ENCODE measurements at places on chromosomes 2 and 18. TPM values are rescaled to one million over a fixed set of nuclear protein-coding genes. Genes with fewer than 3 reads are reported as not detected.

GRCh38 chr2:212928681-212929080, 222.7 kb downstream of the IKZF2 start:
- no peak overlapping the region for H3K27ac ChIP-seq
- H3K36me3 ChIP-seq: no peaks in the 10 kb centered on the region
- DNase-seq: no peak
- H3K4me3 ChIP-seq: no peak overlapping the region
- no peaks in the 10 kb centered on the region for H3K27me3 ChIP-seq
- H3K4me1 ChIP-seq: peaks cover 6% of the 10 kb centered on the region

DNA sequence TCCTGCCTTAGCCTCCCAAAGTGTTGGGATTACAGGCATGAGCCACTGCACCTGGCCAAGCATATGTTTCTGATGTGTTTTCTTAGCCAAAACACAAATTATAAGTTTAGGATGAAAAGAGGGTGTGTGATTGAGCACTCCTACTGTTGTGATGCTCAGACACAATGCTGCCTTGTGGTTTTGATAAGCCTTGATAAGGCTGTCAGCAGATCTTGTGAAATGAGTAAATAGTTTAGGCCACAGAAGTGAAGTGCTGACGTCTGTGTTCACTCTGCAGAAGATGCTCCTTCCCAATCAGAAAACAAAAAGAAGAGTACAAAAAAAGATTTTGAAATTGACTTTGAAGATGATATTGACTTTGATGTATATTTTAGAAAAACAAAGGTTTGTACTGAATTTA, 24.3 kb downstream of the NCAPH start:
- H3K27ac ChIP-seq: no peak overlapping the region
- DNase-seq: no peak
- no peak overlapping the region for H3K4me3 ChIP-seq

GRCh38 chr2:86791573-86791972, 860 bp upstream of the CD8A start:
- peak overlapping the region; percentile 99 for H3K27ac ChIP-seq
- peaks cover 16% of the 10 kb centered on the region for H3K36me3 ChIP-seq
- H3K4me1 ChIP-seq: peaks cover 79% of the 10 kb centered on the region
- peaks cover 51% of the 10 kb centered on the region for H3K27me3 ChIP-seq
- no peak for DNase-seq

GBX2 gene
- total RNA-seq: not detected

DNA sequence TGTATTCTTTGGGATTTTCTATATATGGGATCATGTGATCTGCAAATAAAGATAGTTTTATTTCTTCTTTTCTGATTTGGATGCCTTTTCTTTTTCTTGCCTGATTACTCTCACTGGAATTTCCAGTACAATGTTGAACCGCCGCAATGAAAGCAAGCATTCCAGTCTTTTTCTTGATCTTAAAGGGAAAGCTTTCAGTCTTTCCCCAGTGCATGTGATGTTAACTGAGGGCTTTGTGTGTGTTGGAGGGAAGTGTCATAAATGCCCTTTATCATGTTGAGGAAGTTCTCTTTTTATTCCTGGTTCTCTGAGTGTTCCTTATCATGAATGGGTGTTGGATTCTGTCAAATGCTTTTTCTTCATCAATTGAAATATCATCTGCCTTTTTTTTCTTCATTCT, 16.9 kb upstream of the CYBRD1 start:
- no peak overlapping the region for H3K27ac ChIP-seq
- no peaks in the 10 kb centered on the region for H3K4me1 ChIP-seq
- H3K36me3 ChIP-seq: no peaks in the 10 kb centered on the region
- no peaks in the 10 kb centered on the region for H3K27me3 ChIP-seq

DNA sequence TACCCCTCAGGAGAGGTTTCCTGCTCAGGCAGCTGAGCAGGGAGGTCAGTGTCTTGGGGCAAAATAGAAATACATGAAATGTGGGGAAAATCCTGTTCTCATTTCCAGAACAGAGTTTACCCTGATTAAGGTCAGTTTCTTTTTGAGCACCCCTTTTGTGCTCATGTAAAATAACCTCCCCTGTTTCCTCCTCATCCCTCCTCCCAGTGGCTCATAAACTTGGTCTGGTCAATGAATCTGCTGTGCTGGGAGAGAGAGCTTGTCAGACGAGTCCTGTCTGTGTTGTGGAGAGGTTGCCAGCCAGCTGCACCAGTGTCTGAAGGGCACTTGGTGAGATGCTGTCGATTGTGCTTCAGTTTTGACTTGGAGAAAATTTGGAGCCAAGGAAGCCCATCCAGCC, 48.6 kb downstream of the NTSR2 start:
- no peaks in the 10 kb centered on the region for H3K36me3 ChIP-seq
- H3K4me3 ChIP-seq: no peak overlapping the region
- H3K27ac ChIP-seq: no peak overlapping the region
- H3K27me3 ChIP-seq: peaks cover 5% of the 10 kb centered on the region

DNA sequence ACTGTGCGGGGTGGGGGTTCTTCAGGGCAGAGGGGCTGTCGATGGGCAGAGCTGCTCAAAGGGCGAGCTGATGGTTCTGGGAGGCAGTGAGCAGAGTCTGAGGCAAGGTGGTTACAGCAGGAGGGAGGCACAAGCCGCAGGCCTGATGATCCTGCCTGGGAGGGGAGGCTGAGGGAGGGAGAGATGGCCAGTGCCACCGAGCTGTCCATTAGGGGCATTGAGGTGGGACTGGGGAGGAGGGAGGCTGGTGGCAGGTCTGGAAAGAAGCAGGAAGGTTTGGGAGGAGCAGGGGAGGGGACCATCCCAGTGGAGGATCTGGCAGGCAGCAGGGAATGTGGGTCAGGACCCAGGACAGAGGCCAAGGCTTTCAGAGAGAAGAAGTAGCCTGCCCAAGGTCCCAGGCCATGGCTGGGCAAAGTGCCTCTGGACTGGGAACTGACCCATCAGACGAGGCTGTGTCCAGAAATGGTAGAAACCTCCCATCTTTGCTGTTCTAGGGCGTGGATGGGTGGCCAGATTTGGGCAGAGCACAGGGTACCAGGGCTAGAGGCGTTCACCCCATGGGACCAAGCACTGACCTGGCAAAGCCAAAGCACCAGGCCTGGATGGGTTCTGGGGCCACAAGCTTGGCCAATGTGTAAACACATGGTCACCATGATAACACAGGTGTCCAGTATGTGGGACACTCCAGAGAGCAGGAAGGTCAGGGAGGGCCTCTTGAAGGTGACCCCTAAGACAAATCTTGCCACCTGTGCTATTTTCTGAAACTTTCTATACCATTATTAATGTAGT, 55.5 kb downstream of the INHBB start:
- no peak overlapping the region for H3K4me3 ChIP-seq
- no peaks in the 10 kb centered on the region for H3K27me3 ChIP-seq
- no peaks in the 10 kb centered on the region for H3K36me3 ChIP-seq

DNA sequence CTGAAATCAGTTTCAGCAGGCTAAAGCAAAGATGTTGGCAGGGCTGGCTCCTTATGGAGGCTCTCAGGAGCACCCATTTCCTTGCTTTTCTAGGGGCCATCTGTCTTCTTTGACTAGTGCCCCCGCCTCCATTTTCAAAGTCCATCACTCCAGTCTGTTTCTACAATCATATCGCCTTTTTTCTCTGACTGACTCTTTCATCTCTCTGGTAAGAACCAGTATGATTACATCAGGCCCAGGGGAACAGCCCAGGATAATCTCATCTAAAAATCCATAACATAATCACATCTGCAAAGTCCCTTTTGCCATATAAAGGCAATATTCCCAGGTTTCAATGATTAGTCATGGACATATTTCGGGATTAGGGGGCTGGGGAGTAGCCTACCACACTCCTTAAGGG, 57.0 kb downstream of the CUL3 start:
- no peak for DNase-seq
- no peaks in the 10 kb centered on the region for H3K36me3 ChIP-seq
- H3K4me3 ChIP-seq: no peak overlapping the region
- no peaks in the 10 kb centered on the region for H3K27me3 ChIP-seq
- peaks cover 22% of the 10 kb centered on the region for H3K4me1 ChIP-seq

RNF144A gene
- 79.9 TPM for total RNA-seq

LYG2 gene
- total RNA-seq: not detected

Data from T-cell (primary cell).